ENCODE measurements at places on chromosomes 6 and 20. TPM values are rescaled to one million over a fixed set of nuclear protein-coding genes. Genes with fewer than 3 reads are reported as not detected.
A peak's percentile ranks its signal among the peaks of the same experiment; 100 is the strongest.

DNA sequence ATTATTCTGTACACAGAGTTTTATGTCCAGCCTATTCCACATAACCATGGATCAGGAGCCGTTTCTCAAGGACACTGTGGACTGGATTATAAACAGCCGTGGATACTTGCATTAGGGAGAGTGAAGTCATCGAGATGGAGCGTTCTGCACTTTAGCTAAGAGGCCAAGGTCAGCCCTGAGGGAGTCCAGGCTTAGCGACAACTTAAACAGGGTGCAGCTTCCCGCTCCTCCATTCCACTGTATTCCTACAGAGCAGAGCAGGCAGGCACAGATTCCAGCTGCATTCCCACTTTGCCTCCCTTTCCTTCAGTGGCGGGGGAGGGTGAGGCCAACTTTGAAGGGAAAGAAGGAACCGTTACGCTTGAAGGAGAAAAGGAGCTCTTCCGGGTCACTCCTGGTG, 59.5 kb downstream of the RAMACL start:
- DNase-seq: no peak

DNA sequence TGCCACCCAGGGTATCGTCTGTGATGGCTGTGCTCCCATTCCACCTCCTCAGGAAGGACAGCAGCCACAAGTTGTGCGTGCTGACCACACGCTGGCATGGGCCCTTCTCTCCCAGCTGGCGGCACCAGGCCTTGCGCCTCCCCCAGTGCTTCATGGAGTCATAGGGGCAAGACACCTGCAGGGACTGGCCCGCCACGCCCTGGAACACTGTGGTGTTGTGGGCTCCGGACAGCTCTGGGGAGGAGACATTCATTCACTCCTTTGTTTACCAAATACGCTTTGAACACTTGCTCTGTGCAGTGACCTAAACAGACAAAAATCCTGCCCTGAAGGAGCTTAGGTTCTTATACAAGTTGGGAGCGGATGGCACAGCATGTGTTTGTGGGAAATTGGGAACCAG, 1.5 kb downstream of the TREM2 start:
- no peak for DNase-seq

GRCh38 chr6:17393892-17394631, 667 bp downstream of the CAP2 start:
- DNase-seq: peak; percentile 63

DNA sequence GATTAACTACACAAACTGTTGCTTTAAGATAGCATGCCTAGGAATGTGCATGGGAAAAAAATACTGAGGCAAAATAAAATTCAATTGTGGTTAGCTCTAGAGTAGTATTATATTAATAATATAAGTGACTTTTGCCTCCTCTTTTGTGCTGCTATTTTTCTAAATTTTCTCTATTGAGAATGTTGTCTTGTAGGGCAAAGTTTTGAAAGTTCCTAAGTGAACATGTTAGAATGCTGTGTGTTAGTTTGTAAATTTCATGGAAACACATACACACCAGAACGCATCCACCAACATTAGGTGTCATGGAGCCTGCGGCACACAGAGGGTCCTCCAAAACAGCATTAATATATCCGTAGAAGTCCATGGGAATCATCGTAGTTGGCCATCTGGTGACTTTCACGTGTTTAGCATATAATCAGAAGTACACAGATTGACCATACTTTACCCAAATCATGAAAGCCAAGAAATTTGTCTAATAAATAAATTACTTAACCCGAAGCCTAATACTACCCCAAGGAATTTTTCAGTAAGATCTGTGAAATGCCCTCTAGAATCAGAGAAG, 25.6 kb downstream of the ARHGAP18 start:
- no peak for DNase-seq

DNA sequence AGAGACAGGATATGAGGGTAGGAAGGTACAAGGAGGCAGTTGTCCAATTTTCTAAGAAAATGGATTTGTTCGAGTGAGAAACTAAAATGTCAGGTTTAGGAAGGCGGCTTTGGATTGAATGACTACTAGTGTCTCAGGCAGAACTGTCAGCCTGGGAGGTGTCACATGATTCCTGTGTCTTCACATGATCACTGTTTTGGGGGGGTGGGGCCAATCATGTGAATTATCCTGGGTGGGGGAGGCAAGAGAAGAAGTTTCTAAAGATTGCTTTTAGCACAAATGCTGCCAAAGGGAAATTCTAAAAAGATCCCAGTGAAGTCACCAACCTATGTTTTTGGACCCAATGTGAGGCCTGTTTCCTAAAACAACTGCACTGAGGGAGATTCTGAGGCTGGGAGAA, 2.3 kb downstream of the SIRPA start:
- DNase-seq: no peak

DNA sequence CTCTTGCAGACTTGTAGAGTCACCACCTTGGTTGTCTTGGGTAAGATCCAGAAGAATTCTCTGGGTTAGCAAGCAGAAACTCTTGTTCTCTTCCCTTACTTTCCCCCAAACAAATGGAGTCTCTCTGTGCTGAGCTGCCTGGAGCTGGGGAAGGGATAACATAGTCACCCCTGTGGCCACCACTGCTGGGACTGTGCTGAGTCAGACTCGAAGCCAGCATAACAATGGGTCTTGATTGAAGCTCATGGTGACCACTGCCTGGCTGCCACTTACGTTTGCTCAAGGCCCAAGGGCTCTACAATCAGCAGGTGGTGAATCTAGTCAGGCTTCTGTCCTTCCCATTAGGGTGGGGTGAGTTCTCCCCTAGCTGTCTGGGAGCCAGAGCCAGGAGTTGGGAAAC, 15.4 kb upstream of the ERVFRD-1 start:
- peak; percentile 16 for DNase-seq

DNA sequence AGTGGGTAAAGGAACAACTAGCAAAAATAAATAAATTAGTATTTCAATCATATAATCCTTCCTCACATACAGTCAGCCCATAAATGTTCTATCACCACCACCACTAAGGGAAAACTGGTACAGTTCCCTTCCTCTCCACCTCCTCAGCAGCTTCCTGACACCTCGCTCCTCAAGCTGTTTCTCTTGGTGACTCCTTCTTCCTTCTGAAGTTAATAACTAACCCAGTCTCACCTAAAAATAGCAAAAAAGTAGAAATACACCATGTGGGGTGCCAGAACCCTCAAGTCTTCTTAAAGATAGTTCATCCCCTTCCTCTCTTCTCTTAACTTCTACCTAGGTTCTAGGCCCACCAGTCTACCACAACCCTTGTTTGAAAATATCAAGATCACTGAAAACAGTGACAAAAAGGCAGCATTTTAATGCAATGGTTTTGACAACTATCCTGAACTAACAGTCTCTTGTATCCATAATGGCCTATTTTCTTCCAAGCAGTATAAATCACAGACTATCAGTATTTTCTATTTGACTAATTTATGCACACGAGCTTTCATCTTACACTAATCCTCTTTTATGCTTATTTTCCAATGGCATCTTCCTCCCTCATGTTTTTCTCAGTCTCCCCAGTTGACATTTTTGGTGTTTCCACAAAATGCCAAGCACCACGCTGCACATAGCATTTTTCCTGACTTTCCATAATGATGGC, 85.5 kb downstream of the KHDC1L start:
- DNase-seq: no peak

DNA sequence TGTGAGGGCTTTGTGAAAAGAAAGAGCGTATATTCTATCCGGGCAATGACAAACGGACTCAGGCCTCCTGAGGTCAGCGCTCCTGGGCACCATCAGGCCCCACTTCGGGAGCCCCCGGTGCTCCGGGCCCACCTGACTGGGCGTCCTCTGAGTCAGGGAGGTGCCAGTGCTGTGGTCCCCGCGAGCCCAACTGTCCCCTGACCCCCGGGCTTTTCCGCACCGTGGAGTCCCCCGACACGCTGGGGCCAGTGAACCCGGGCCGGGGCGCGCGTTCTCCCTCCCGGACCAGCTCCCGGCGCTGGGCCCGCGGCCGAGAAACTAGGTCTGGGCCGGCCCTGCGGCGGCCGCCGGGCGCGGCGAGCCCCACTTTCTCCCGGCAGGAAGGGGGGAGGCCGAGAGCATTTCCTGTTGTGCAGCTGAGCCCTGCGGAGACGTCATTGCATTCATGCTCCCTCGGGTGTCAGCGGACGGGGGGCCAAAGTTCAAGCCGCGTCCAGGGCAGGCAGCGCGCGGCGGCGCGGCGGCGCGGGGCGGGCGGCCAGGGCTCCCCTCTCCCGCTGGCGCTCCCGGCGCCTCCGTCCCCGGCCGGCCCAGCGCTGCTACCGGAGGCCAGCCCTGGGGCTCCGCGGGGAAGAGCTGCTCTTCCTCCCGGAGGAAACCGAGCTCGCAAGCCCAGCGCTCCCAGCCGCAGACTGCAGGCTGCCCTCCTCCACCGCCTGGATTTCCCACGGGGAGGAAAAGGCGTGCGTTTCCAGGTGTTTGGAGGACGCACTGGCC, 18.3 kb downstream of the HIVEP2 start:
- DNase-seq: peak; percentile 58

DNA sequence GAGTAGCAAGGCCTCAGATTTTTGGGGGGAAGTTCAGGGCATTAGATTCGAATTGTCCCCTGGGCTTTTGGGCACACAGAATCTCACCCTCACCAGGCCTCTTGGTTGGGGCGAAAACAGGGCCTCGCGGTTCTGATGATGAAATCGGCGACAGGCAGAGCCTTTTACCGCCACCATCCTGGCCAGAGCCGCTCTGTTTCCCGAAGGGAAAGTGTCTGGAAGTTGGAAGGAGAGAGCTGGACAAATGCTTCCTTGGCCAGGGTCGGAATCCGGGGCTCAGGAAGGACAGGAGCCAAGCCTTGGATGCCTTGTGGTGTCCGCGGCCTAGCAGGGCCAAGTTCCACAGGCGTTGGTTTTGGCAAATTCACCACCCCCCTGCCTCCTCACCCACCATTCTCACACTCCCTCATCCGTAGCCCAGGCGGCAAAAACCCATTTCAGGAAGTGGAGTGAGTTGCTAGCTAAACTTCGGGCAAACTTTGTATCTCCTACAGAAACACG, 3.5 kb upstream of the TFAP2A start:
- DNase-seq: no peak

- DNase-seq: peak; percentile 63
Observed at GRCh38 chr6:6494677-6495076, 93.8 kb upstream of the LY86 start.

DNA sequence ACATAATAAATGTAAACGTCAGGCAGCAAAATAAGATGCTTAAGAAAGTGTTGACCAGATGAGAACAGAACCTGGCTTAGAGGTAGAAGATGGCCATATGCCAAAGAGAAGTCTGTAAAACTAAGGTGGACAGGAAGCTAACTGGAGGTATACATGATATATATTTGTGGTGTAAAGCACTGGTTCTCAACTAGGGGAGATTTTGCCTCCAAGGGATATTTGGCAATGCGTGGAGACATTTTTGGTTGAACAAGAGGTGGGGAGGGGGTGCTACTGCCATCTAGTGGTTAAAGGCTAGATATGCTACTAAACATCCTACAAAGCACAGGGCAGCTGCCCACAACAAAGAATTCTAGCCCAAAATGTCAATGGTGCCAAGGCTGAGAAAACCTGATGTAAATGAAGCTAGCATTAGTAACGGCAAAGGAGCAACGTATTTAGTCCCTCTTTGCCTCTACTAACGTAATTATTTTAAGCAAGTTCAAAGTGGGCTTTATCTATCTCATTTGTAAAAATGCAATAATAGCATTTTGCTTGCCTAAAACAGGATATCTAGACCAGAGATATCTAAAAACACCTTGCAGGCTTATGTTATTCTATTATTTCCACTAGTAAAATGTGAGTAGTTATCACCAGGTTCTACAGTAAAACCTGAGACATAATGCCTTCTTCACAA, 182.6 kb downstream of the RNGTT start:
- peak; percentile 65 for DNase-seq

- peak; percentile 11 for DNase-seq
Observed at GRCh38 chr6:44966449-44967092, 361.6 kb upstream of the RUNX2 start.

- no peak for DNase-seq
Observed at GRCh38 chr20:58646257-58646656, 4.8 kb upstream of the STX16 start.

DNA sequence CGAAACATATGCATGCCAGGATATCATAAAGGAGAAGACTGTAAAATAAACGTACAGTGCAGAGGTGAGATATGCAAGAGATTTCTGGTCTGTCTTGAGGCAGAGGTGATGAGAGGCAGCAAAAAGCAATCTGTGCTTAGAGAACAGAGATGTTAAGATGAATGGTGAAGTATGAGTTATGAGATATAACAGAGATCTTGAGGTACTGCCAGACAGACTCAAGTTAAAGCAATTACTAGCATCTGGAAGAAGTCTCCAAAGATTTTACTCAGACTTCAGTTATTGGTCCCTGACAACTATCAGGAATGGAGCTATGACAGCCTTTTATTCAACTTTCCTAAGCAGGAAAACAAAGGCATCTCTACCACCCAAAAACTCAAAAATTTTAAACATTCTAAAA, 122.8 kb upstream of the DST start:
- no peak for DNase-seq

GRCh38 chr6:73801652-73802268, 105.8 kb downstream of the CD109 start:
- DNase-seq: no peak

DSP gene
- total RNA-seq: 0.02 TPM

IRF4 gene
- not detected for total RNA-seq

KCNQ2 gene
- total RNA-seq: 6.6 TPM

TFAP2D gene
- total RNA-seq: 0.14 TPM

HS3ST5 gene
- not detected for total RNA-seq

MGME1 gene
- total RNA-seq: 9.5 TPM

ACOT8 gene
- 47.4 TPM for total RNA-seq

C6orf132 gene
- not detected for total RNA-seq

ULBP2 gene
- total RNA-seq: 11.6 TPM

MRAP2 gene
- not detected for total RNA-seq

TPBG gene
- total RNA-seq: 20.3 TPM

TCP11 gene
- total RNA-seq: not detected

SYNDIG1 gene
- 0.47 TPM for total RNA-seq

CYP24A1 gene
- total RNA-seq: not detected
